Kasumi-1 (cell line): ENCODE measurements at places on chromosomes 16 and 17.

DNA sequence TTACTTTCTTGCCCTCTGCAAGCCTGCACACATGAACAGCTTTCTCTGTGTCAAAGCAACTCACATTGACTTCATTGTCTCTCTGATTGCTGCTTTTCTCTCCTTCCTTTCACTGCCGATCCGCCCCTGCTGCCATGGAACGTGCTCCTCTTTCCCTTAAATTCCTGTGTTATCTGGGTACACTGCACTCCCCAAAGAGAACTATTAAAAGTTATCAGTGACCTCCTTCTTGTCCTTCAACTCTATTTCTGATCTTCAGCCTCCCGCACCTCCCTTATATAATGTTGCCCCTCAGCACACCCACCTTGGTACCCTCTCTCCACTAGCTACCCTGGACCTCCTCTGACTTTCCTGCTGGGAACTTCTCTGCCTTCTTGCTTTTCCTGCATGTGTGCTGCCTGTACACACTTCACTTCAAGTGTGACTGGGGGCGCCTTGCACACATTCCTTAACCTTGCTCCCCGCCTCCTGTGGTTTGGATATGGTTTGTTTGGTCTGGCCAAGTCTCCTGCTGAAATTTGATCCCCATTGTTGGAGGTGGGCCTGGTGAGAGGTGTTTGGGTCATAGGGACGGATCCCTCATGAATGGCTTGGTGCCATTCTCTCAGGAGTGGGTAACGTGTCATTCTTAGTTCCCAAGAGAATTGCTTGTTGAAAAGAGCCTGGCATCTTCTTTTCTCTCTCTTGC is 26.7 kb upstream of the PMP22 start:
- no peak for DNase-seq

- DNase-seq = no peak
These were observed 29.2 kb downstream of the ABCC3 start for GRCh38 chr17:50663812-50664374.

DNA sequence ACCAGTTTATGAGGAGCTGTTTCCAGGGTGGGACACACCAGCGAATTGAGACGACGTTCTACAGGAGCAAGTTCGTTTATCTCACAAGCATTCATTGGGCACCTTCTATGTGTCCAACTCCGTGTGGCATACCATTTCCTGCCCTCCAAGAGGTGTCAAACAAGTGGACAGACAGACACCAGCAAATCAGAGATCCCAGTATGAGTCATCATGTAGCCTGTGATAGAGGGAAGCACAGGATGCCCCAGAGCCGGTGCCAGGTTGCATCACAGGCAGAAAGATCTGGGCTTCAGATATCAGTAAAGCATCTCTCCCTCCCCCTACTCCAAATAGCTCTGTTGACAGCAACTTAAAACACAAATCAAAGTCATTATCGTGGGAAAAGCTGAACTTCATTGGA is 31.8 kb upstream of the MAF start:
- DNase-seq = no peak

- DNase-seq = no peak
These were observed 16.3 kb downstream of the C16orf46 start for GRCh38 chr16:81060576-81061306.

DNA sequence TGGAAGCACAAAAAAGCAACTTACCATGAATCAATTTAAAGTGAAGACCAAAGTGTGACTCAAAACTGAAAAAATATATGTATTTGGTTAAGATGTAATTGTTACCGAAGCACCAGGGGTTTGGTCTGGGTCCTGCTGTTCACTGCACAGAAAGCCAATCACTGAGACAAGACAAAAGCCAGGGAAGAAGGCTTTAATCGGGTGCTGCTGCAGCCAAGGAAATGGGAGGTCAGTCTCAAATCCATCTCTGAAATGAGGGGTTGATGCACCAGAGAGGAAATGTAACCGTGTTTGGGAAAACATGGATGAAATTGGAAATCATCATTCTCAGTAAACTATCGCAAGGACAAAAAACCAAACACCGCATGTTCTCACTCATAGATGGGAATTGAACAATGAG is 73.6 kb upstream of the HSBP1 start:
- DNase-seq = no peak

DNA sequence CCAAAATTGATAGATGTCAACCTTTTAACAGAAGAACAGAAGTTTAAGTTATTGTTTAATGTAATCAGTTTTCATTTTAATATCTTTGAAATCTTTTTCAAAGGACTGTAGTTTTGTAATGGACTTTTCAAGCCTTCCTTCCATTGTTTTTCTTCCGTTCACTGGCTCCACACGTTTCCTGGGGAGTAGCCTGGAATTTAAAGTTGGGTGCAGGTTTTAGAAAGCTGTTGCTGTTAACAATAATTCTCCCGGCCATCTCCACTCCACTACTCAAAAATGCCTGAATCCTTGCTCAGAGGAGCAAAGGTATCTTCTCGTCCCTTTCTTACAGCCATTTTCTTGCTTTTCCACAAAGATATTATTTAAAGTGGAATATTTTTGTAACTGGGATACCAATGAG is 4.7 kb upstream of the COQ7 start:
- DNase-seq = no peak

- DNase-seq = no peak
These were observed 50.4 kb upstream of the HAS3 start for GRCh38 chr16:69055008-69055407.

DNA sequence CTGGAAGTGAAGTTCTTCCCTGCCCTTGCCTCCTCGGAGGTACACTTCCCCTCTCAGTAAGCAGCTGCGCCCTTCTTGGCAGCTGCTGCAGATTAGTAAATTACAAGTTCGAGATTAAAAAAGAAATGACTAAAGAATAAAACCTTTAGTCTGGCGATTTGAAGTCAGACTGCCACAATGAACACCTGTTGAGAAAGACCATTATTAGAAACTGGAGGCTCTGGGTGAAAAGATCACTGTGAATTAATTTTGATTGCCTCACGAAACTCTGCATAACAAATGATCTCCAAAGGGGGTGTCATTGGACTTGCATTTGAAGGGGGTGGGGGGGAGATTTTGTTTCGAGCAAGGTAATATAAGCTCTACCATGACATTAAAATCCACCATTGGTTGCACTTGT is 39.3 kb downstream of the SALL1 start:
- DNase-seq = no peak

- DNase-seq = no peak
These were observed 27.2 kb upstream of the C16orf95 start for GRCh38 chr16:87344165-87344930.

DNA sequence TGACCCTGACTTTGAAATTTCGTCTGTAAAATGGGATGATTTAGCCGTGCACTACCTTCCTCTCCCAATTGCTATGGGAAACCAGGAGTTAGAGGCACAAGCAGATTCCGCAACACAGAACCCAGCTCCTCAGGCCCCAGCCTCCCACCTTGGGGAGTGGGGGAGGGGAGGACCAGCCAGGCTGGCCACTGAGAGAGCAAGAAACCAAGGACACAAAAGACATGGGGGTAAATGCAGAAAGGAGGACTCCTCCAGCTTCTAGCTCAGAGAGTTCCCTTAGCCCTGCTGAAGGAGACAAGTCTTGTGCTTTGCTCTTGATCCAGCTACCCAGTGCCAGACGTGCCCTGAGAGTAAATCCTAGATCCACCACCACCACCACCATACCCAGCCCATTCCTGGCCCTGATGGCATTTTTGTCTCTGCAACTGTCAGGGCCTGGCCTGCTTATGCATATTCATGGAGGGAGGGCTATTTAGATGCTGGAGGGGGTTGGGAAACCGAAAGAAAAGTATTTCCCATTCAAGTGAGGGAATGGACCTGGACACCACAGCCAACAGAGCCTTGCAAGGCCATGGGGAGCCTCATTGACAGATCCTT is 25.9 kb downstream of the PITPNM3 start:
- DNase-seq = no peak

DNA sequence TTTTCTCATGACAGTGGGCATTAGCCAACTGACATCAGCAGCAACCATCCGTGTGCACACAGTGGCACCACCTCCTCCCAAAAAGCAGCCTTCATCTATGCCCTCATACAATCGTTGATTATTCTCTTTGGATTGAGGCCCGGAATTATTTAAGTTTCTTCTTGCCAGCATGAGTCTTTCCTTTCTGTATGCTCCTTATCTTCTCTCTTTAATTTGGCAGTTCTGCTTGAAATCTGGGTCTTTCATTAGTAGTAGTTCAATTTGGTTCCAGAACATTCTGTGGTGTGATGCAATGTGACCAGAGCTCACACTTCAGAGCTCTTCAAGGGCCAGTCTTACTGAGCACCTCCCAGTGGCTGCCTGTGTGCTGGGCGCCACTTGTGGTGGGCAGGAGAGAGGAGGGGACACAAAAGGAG is 52.2 kb upstream of the STH start:
- DNase-seq = no peak

GRCh38 chr17:27247071-27247957 is 46.6 kb upstream of the WSB1 start:
- no peak for DNase-seq

GRCh38 chr17:17623904-17624303 is 32.4 kb upstream of the PEMT start:
- DNase-seq = no peak

DNA sequence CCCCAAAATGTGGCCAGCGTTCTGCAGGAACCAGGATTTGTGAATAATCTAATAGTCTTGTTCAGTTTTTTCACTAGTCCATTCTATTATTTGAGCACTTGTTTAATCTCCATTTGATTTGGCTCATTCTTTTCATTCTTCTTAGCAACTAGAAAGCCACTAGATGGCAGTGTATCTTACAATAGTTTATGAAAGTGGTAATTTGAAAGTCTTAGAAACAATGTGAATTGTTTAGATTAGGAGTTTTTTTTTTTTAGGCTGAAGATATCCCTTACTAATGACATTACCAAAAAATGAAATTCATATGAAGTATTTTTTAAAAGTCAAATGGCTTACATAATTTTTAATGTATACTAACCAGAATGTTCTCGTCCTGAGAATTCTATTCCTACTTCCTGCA is 6.7 kb downstream of the ERI2 start:
- peak; percentile 61 for DNase-seq

DNA sequence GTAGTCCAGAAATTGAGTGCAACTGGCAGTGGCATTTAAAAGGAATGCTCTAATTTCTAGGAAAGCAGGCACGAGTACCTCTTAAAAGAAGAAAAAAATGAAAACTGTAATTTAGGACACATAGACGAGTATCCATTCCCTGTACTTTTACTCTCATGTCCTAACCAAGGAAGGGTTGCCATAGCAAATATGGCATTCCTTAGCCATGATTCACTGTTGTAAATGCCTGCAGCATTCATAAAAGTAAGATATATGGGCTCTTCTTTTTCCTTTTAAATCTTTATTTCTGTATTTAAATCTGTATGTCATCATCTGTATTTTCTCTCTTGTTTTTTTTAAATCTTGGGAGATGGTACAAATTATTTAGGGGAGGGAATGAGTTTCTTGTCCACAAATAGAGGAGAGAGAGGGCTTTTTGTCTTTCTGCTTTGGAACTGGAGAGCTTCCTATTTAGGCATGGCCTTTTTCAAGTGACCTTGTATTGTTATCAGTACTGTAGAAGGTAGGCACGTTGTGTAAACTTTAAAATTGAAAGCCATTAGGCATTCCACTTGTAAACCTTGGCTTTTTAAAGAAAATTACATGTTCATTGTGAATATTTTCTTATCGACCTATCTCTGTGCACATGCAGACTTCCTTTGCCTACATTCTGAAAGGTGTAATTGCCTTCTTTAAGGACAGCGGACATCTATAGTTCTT is 50.0 kb downstream of the TENT4B start:
- no peak for DNase-seq

DNA sequence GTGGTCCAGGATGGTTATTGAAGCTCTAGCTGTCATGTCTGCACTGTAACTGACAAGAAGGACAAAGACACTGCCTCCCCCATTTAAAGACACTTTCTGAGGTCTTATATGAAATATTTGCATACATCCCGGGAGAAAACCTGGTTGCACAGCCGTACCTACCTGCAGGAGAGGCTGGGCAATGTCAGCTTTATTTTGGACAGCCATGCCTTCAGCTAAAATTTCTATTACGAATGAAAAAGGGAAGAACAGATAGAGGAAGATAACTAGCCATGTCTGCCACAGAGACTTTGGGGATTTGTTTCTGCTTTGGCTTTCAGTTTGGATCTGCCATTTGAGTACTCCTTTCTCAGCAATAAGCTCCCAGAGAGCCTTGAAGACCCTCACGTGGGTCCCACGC is 19.0 kb downstream of the SLC7A6 start:
- DNase-seq = peak; percentile 31

DNA sequence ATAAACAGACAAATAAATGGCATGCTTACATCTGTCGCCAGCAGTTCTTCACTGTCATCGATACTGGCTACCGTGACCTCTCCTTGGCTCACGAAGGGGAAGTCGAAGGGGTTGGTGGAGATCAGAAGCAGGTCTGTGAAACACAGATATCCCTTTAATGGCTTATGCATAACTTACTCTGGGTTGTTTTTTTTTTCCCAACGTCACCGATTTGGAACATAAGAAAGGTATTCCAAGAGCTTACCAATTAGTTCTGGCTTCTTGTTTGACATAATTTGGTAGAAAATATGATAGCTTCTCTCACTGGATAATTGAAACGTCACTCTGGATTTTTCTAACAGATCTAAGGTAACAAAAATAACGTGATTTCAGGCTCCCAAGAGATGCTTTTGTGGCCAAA is 18.2 kb downstream of the MYH13 start:
- DNase-seq = no peak

- DNase-seq = no peak
These were observed 8.8 kb upstream of the SSTR5 start for GRCh38 chr16:1063728-1064127.

DNA sequence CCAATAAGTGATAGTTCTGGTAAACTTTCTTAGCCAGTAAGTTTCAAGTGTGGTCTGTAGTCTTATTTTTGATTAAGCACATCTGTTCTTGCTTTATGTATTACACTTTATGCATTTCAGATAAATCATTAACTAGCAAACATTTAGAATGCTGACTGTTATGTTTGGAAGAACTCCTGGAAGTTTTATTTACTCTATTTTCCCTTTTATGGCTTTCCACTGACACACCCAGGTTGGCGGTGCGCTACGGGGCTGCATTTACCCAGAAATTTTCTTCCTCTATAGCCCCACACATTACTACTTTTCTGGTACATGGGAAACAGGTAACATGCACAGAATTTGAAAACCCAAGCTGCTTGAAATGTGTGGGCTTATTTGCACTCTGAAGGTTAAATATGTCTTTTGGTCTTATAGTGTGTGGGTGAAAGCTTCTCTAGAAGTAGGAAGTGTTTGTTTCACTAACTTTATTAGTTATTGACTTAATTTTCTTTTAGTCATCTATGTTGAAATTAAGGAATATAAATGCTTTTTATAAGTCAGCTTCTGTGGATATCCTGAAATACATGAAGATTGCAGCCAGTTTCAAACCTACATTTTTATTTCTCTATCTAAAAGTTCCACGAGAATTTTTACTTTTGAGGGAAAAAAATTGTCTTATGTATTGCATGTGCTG is 203.7 kb downstream of the PHKB start:
- no peak for DNase-seq

DNA sequence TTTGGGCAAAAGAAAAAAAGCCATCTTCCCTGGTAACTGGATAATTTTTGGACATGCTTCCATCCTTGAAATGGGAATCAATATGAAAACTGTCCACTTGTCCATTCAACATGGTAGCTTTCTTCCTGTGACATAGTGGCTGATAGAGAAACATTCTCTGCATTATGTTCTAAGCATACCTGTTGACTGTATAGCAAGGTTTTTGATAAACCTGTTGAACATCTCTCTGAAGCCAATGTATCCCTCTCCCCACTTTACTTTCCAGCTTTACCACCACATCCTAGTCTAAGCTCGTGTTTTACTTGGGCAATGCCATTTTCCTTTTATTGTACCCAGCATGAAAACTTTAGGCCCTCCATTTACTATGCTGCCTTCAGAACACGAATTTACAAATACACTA is 630.1 kb downstream of the TOX3 start:
- DNase-seq = no peak
